SJSA1 (cell line): ENCODE measurements at places on chromosomes 2 and 18.
A peak's percentile ranks its signal among the peaks of the same experiment; 100 is the strongest.

DNA sequence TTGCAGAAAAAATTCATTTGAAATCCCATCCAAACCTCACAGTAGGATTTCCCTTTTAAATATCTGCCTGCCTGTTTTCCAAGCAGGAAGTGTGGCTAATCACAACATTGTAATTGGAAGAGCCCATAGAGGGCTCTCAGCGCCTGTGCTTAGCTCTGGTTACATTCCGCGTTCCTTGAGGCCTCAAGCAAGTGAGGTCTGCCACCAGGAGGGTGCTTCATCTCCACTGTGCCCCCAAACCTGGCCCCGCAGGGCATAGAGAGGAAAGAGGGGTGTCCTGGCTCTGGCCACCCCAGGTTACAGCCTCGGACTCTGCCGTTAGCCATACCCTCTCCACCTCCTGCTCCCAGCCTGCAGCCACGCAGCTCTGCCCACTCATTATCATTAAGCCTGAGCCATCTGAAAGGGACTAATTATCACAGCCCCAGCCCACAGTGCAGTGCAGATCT, 214.8 kb downstream of the SP3 start:
- no peak overlapping the region for H3K27ac ChIP-seq
- H3K4me1 ChIP-seq = no peaks in the 10 kb centered on the region
- no peak overlapping the region for H3K4me3 ChIP-seq
- no peak for DNase-seq

DNA sequence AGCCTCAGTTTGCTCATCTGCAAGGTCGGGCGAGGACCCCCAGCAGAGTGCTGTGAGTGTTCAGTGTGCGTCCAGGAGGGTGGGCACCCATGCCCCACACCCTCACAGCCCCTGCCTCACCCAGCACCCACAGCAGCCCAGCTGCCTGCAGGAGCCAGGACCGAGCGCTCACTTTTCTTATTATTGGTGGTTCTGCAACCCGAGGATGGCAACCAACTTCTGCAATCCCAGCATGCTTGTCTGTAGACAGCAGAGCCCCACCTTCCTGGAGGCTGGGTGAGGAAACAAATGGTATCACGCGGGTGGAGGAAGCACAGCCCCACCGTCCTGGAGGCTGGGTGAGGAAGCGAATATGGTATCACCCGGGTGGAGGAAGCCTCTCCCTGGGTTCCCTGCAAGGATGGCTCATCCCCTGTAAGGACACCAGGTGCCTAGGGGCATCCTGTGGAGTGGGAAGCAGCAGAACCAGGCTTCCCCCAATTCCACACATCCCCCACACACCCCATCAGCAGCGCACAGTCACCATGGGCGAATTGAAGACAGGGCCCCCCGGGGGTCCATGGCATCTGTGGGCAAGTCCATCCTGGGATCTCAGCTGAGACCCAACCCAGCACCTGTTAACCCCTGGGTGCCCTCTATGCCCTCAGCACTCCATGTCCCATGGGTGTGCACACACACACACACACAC, 220.5 kb upstream of the RAB6C start:
- H3K4me1 ChIP-seq = no peaks in the 10 kb centered on the region
- no peaks in the 10 kb centered on the region for H3K36me3 ChIP-seq
- DNase-seq = peak; percentile 30
- no peaks in the 10 kb centered on the region for H3K27me3 ChIP-seq
- no peak overlapping the region for H3K27ac ChIP-seq

DNA sequence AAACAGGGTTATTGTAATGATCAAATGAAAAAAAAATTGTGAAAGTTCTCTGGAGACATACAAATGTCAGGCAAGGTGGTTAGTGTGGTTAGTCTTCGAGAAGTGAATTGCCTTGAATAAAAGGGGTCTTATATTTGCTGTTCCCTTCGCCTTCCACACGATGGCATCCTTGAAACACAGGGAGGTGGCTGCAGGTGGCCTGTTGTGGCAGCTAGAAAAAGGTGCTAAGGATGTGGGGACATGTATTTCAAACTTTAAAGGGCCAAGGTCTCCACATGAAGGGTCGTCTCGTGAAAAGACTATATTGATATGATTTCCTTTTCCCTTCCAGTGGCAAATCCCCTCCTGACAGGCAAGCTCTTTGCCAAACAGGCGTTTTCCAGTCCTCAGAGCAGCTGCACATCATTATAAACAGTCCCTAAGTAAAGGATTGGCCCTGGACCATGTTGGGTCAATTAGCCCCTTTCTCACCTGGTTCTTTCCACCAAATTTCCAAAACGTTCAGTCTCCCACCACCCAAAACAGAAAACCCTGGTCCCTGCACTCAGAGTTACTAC, 68.5 kb downstream of the COPS8 start:
- H3K27ac ChIP-seq = no peak overlapping the region
- H3K4me1 ChIP-seq = peaks cover 40% of the 10 kb centered on the region
- H3K27me3 ChIP-seq = no peaks in the 10 kb centered on the region
- H3K36me3 ChIP-seq = no peaks in the 10 kb centered on the region; the same call in 1 of the 2 replicates
- no peak overlapping the region for H3K4me3 ChIP-seq
- peak; percentile 45 for DNase-seq

DNA sequence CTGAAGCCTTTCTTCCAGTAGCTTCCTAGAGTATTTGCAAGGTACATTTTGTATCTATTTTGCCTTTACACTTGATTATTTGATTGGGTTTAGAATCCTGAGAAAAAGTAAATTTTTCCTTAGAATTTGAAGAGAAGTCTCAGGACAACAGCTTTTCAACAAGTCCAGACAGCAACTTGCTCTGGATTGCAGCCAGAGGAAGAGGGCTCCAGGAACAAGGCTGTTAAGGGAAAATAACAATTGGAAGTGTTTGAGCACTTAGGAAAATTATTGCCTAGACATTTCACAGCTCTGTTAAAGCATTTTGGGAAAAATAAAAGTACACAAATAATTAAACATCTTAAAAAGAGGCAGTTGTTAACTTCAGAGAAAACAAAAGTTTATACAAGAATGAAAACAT, 58.3 kb upstream of the RAPGEF4 start:
- H3K4me3 ChIP-seq = no peak overlapping the region
- no peaks in the 10 kb centered on the region for H3K36me3 ChIP-seq
- no peaks in the 10 kb centered on the region for H3K4me1 ChIP-seq

DNA sequence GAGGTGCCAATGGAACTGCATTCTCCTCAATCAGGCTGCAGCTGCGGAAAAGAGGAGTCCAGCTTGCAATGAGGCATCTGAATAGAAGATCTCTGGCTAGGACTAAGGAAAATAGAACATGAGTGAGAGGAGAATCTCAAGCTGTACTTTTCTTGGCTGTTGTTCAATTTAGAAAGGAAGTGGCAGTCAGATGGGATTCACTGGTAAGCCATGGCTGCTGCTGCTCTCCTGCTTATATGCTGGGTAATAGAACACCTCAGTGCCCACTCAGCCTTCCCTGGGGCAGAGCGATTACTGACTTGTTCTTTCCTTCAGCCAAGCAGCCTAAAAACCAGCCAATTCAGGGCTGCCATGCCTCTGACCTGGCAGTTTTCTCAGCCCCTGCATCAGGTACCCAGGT, 17.6 kb upstream of the CHST9 start:
- H3K36me3 ChIP-seq = no peaks in the 10 kb centered on the region
- H3K27ac ChIP-seq = no peak overlapping the region
- H3K27me3 ChIP-seq = no peaks in the 10 kb centered on the region; the same call in 1 of the 2 replicates
- no peak for DNase-seq
- no peaks in the 10 kb centered on the region for H3K4me1 ChIP-seq

- DNase-seq = no peak
- H3K27me3 ChIP-seq = no peaks in the 10 kb centered on the region
- H3K4me1 ChIP-seq = no peaks in the 10 kb centered on the region
- H3K36me3 ChIP-seq = no peaks in the 10 kb centered on the region; the same call in 1 of the 2 replicates
Measured at GRCh38 chr2:230181195-230181594, 38.6 kb downstream of the SP110 start.
